ENCODE measurements at places on chromosomes 3 and 15.

GRCh38 chr3:53102601-53103147 lies 27.6 kb downstream of the RFT1 start:
- peak; percentile 61 for DNase-seq

DNA sequence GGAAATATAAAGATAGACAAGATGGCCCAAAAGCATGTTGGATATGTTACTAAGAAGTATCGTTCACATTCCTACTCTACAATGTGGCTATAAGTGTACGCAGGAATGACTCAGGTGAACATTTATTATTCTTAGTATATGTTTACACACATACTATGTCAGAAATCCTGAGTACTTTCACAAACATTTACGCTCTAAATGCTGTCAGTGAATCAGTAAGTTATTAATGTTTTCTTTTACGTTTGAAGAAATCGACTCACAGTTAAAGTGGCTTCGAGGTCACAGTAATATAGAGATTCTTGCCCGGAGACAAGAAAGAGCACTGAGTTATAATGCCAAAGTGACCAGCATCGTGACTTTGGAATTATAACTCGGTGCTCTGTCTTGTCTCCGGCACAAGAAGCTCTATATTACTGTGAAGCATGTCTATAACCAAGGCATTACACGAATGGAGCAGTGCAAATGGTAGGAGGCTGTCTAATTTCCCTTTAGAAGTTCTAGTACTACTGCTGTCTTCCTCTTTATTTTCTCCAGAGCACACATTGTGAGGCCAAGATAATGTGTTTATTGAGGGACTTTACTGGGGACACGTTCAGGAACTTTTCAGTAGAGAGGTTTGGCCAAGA lies 61.8 kb upstream of the P3H2 start:
- DNase-seq = no peak

DNA sequence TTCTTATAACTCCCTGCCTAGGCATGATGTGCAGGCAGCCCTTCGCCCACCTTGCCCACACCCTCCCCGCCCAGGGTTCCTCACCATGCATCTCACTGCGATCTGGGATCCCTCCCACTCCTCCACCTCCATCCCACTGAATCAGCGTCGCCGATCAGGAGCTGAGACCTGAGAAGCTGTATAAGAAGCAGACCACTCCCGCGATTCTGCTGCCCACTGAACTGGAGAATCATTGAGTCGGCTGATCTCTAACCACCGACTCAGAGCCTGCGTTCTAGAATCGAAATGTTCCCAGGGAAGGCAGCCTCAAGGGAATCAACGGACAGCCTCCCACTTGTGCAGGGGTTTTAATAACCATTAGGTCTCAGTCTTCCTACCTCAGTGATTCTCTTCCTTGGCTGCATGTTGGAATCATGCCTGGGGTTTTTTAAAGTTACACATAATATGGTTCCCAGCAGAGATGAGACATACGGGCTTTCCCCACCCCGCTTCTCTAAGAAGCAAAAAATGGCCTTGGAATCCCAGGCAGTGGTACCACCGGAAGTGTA lies 60.2 kb downstream of the TMEM44 start:
- no peak for DNase-seq

DNA sequence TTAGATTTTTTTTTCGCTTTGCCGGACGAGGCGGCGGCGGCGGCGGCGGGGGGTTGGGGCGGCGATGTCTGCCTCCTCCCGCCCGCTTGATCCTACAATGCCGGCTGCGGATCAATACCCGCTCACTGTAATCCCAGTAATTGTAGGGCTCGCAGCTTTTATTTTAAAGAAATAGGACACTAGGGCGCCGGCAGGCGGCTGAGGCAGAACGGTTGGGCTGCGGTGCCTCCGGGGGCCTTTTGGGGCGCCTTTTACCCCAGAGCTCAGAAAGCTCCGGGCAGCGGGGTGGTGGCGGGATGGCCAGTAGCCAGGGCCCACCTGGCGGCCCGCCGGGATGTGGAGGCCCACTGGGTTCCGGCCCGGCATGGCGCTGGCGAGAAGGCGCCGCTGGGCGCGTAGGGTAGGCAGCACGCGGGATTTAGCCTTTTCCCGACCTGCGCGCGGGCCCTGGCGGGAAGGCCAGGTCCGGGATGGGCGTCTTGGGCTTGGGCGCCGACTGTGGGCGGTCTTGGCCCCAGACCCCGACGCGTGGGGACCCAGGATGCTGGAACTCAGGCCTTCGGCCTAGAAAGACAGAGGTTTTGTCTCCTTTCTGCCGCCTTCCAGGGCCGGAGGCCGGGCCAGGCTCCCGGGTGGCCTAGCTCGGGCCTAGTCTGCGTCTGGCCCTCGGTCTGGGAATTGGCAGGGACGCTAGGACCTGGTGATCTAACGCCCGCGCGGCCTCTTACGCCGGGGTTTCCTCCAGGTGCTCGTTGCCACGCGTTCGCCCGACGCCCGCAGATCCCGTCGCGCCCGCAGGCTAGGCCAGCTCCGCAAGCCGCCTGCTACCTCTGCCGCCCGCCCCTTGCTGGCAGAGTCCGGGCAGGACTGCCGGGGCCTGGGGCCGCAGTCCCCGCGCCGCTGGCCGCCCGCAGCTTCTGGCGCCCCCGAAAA lies 15.5 kb upstream of the ONECUT1 start:
- DNase-seq = no peak

DNA sequence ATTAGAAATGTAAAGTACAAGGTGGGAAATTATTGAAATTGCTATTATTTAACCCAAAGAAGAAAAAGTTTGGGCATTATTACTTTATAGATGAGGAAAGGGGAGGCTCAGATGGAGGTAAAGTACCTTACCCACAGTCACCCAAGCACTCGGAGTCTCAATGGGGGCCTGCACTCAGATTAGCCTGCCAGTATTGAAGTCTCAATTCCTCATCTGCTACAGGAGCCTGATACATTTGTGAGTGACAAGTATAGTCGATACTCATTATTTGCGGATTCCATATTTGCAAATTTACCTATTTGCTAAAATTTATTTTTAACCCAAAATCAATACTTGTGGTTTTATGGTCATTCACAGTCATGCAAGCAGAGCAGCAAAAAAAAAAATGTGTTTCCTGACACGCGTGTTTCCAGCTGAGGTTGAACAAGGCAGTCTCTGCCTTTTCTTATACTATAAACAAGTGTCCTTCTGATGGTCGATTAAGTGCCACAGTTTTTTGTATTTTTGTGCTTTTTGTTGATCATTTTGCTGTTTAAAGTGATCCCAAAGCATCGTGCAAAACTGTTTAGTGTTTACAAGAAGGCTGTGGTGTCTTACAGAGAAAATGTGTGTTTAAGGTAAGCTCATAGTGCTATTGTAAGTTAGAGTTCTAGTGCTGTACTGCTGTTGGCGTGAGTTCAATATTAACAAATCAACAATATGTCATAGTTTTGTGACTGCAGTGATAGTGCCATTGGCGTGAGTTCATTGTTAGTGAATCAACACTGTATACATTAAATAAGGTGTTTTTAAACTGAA lies 48.0 kb downstream of the ARHGEF26 start:
- DNase-seq = no peak

DNA sequence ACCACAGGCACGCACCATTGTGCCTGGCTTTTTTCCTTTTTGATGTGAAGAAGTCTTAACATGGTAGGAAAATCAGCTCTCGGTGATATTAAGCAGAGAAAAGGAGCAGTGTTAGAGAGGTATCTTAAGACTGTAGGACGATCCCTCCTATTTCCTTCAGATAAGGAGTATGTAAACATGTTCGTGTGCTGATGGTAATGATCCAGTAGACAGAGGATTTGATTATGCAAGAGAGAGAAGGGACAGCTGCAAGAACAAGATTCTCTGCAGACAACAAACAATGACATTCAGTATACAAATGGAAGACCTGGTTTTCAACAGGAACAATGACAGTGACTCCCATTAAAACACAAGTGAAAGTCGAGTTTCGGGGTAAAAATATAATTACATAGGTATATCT lies 95.1 kb upstream of the MELTF start:
- no peak for DNase-seq

- DNase-seq = no peak
Observed at GRCh38 chr15:39594446-39595337, 13.8 kb downstream of the THBS1 start.

- no peak for DNase-seq
Observed at GRCh38 chr3:182671541-182671940, 121.8 kb upstream of the ATP11B start.

DNA sequence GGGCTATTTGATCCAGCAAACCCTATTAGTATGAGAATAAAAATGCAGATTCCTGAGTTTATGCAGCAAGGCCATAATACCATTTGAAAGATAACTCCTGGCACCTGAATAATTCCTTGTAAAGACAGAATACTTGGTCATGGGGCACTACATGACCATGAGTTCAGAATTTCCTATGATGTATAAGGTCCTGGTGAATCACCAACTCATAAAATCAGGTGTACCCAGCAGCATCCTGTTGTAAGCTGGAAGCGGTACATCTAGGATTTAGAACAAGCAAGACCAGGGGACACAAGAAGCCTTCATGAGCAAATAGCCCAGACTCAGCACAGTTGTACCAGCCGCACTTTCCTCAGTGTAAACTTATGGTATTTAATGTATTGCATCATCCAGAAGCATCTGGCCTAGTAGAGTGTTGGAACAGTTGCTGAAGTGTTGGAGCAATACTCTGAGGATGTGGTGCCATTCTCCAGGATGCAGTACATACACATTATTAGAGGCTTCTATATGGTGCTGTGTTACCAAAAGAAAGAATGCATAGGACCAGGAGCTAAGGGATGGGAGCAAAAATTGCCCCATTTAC lies 233.4 kb downstream of the SQOR start:
- no peak for DNase-seq

DNA sequence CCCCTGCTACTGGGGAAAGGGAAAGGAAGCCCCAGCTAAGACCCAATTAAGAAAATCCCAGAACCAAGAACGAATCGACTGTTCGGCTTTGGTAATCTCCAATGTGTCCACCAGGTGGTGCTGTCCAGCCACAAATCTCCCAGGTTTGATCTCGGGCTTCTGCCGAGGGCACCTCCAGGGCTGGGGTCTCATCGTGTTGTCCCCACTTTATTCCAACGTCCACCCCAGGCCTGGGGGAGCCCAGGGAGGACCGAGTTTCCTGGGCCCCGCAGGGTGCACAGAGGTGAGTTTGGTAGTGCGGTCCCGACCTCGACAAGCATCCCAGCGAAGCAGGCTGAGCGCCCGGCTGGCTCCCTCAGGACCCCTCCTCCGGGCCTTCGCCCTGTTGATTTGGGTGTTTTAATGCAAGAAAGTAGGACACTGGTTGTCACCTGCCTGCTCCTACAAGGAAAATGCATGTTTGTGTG lies 185.1 kb downstream of the GOLGA6L6 start:
- peak; percentile 82 for DNase-seq

DNA sequence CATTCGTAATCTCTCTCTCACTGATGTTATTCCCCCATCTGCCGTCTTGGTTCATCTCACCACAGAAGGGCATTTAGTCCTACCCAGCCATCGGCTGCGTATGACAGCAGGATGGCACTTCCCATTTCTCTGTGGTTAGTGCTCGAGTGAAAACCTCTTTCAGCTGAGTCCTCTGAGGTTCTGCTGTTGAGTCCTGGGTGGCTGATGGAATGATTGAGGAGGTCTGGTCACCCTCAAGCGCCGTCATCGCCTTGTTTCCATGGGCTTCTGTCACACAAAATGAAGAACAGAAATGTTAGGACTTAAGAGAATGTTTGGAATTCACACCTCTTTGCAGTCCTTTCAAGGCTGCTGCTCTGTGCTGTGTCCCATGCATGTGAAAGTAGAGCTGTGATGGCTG lies 9.4 kb upstream of the SACM1L start:
- no peak for DNase-seq

DNA sequence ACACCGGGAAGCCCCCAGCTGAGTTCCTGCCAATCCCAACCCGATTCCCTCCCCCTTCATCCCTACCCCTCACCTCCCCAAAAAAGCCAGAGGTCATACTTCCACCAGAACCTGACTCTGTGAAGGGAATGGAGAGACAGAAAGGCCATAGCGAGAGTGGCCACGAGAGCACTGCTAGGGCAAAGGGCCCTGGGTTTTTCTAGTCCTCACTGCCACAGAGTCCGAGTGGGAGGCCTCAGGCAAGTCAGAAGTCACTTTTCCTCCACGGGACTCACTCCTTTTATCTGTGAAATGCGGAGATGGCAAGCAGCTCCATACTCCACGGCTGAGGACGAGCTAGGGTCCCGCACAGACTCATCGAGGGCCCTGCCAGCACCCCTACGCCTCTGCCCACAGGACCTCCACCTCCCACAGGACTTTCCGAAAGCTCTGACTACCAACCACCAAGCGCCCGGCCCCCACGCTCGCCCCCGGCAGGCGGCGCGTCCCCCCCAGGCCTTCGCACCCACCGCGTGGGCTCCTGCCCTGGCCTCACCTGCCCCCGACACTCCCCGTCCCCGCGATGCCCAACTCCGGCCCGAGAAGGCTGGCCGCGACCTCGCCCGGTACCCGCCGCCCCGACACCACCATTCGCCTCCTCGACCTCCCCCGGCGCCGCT lies 792 bp downstream of the ATP13A3 start:
- DNase-seq = peak; percentile 52

DNA sequence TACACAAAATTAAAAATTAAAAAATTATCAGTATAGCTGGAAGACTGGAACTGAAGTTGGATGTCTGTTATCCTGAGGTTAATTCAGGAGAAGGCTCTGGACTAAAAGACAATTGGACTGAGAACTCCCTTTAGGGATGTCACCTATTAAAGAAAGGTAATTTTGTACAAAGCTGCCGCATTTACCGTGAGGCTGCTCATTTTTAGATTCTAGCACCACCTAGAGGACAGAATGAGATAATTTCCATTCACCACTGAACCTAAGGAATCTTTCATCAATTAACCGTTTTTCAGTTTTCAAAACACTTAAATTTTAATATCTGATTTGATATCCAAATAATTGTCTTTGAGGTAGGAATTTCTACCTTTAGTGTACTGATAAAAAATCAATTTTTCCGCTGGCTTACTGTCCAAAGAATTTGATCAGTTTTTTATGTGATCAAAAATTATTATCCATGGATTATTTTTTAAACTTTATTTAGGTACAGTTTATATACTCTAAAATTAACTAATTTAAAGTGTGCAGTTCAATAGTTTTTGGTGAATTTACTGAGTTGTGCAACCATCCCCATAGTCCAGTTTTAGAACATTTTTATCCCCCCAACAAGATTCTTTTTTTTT lies 106.7 kb upstream of the TNIK start:
- DNase-seq = no peak

- no peak for DNase-seq
Observed at GRCh38 chr3:72899349-72899765, 11.5 kb downstream of the GXYLT2 start.

GRCh38 chr3:112627419-112627818 lies 13.5 kb downstream of the CCDC80 start:
- no peak for DNase-seq

DNA sequence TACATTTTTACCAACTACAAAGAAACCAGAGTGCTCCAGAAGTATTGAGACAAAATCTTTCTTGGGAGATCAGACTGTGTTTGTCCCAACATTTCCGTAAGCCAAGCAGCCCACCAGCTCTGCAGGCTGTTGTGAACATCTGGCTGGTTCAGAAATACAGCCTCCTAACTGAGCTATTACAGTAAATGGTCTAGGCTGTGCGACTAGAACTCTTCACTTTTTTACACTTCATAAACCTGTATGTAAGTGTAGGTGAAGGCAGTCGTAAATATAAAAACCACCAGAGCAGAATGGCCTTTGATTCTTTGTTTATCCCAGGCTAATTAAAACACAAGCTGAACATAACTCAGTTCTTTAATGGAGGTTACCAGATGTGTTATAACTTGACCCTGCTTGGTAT lies 235.3 kb downstream of the ARRDC4 start:
- no peak for DNase-seq

- DNase-seq = no peak
Observed at GRCh38 chr3:16907243-16907642, 22.5 kb downstream of the PLCL2 start.

GRCh38 chr15:40456738-40457137 lies 14.0 kb upstream of the CHST14 start:
- DNase-seq = no peak

Data from stimulated activated CD4-positive, alpha-beta T cell treated with anti-CD3 and anti-CD28 coated beads, Interleukin-1b, Interleukin-23, amount 100 ng/mL, for 48 hours (primary cell).